NCI-H1417 treated with DMSO at 0.1 percent for 48 hours (cell line): ENCODE measurements at places on chromosomes 4 and X.

DNA sequence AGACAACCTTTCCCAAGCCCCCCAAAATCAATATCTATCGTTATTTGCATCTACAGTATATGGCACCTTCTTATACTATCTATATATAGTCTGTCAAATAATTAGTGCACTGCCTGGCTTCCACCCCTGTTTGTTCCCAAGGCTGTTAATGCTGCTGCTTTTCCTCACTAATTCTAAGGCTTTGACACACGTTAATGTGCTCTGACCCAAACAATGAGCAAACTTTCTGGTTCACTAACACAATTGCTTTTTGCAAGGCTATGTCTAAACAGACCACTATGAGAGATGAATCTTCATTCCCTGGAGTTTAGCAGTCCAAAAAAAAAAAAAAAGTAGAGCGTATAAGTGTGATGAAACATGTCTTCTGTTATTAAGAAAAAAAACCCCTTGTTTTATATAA is 360.9 kb upstream of the AGA start:
- no peak for DNase-seq

GRCh38 chr4:41409594-41409895 is 128.4 kb upstream of the LIMCH1 start:
- DNase-seq = no peak

DNA sequence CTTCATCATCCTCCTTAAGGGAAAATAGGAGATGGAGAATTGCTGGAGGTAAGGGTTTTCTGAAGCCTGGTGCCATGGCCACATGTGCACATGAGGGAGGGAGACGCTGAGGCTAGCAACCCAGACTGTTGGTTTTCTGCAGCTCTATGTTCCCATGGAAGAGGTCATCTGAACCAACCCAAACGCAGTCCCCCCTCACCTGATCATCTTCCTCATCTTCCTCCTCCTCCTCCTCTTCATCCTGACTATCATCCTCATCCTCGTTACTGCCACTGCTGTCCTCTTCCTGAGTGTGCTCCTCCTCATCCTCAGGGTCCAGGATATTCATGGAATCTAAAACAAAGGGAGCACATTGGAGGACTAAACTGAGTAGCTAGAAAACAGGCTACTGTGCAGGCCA is 124.6 kb downstream of the HUWE1 start:
- no peak for DNase-seq

GRCh38 chr4:158025131-158025530 is 147.7 kb downstream of the GASK1B start:
- DNase-seq = no peak

GRCh38 chr4:186881521-186882220 is 158.0 kb upstream of the FAT1 start:
- no peak for DNase-seq

GRCh38 chr4:6224735-6225134 is 24.4 kb upstream of the JAKMIP1 start:
- no peak for DNase-seq

- DNase-seq = no peak
Measured at GRCh38 chr4:86055898-86056297, 304.0 kb downstream of the MAPK10 start.

GRCh38 chrX:10513974-10514373 is 106.4 kb downstream of the MID1 start:
- DNase-seq = no peak

GRCh38 chr4:41602113-41602512 is 64.2 kb downstream of the LIMCH1 start:
- no peak for DNase-seq

- no peak for DNase-seq
Measured at GRCh38 chr4:24809815-24810405, 14.5 kb downstream of the SOD3 start.

DNA sequence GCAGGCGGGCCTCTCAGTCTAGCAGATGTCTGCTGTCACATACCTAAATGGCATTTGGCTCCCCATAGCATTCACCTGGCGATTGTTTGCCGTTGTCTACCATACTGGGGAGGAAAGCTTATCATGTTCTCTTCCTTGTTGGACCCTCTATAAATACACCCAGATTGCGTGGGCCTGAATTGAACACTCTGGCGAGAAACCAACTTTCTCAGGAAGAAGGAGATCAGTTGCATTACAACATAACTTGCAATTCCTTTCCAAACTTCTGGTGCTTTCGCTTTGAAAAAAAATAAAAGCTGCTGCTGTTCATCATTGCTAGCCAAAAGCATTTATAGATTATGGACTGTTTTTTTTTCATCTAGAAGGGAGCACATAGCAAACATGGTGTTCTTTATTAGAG is 230.0 kb upstream of the GPC4 start:
- DNase-seq = no peak

GRCh38 chr4:39526765-39527295 is 409 bp downstream of the UGDH start:
- no peak for DNase-seq
